ENCODE measurements at places on chromosomes 1 and 21. TPM values are rescaled to one million over a fixed set of nuclear protein-coding genes. Genes with fewer than 3 reads are reported as not detected.

GRCh38 chr1:54888080-54888733 is 1.2 kb upstream of the DHCR24 start:
- DNase-seq: peak; percentile 73
- H3K4me1 ChIP-seq: peaks cover 49% of the 10 kb centered on the region
- peaks cover 18% of the 10 kb centered on the region for H3K36me3 ChIP-seq
- no peaks in the 10 kb centered on the region for H3K27me3 ChIP-seq
- H3K27ac ChIP-seq: peak overlapping the region; percentile 79

DNA sequence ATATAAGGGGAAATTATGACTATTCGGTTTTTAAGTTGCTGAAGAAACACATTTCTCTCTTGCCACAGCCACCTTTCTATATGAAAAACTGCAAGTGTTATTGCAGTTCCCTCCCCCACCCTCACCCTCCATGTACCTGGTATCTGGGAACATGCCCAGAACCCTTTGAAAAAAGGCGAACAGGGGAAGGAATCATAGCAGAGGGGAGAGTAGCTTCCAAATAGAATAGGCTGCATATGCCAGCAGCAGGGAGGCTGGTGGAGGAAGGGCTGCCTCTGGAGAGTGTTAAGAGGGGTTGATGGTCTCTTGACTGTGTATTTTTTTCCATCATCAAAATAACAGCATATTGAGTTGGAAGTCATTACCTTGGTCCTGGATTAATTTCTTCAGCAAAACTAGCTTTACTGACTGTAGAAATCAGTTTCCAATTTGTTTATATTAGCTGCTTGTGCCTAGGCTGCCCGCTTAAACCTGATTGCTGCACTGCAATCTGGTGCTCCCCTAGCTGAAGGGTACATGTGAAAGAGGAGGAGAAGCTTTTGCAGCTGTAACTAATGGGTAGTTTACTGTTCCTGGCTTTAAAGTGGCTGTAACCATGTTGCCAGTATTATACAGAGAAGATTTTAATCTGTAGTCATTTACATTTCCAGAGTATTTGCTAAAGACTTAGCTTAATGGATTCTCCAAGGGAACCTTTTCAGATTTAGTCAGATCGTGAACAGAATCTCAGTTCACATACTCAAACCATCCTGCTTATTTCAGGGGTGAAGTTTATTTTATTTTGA is 22.7 kb downstream of the AHCYL1 start:
- no peak overlapping the region for H3K4me3 ChIP-seq
- H3K27ac ChIP-seq: no peak overlapping the region
- peaks cover 51% of the 10 kb centered on the region for H3K4me1 ChIP-seq
- no peaks in the 10 kb centered on the region for H3K27me3 ChIP-seq
- no peak for DNase-seq
- H3K36me3 ChIP-seq: peaks cover 59% of the 10 kb centered on the region

GRCh38 chr1:45924736-45925135 is 121.3 kb downstream of the MAST2 start:
- H3K36me3 ChIP-seq: no peaks in the 10 kb centered on the region
- H3K27me3 ChIP-seq: no peaks in the 10 kb centered on the region
- peaks cover 23% of the 10 kb centered on the region for H3K4me1 ChIP-seq
- no peak overlapping the region for H3K27ac ChIP-seq
- peak; percentile 90 for DNase-seq

DNA sequence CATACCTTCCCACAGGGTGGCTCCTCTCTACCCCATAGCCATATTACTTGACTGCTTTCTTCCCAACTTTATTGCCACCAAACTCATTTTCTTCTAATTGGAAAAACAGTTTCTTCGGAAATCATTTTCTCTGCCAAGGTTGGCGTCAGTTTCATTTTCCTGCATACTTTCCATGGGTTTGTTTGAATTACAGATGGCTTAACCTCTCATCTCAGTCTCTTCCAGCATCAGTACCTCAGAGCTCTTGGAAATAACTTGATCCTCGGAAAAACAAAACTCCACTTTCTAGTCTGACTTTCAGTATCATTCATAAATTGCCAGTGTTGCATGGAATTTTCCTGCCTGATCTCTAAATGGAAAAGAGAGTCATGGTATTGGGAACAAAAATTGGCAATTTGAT is 20.3 kb upstream of the PRDM2 start:
- H3K36me3 ChIP-seq: no peaks in the 10 kb centered on the region
- no peak for DNase-seq
- no peaks in the 10 kb centered on the region for H3K27me3 ChIP-seq
- no peak overlapping the region for H3K27ac ChIP-seq

GRCh38 chr21:38984982-38985567 is 179.3 kb downstream of the ETS2 start:
- no peak overlapping the region for H3K4me3 ChIP-seq
- H3K4me1 ChIP-seq: peaks cover 1% of the 10 kb centered on the region
- H3K27ac ChIP-seq: no peak overlapping the region
- no peak for DNase-seq
- H3K36me3 ChIP-seq: no peaks in the 10 kb centered on the region
- H3K27me3 ChIP-seq: no peaks in the 10 kb centered on the region

GRCh38 chr21:34670220-34670961 is 1.6 kb downstream of the CLIC6 start:
- no peaks in the 10 kb centered on the region for H3K36me3 ChIP-seq
- H3K27me3 ChIP-seq: peaks cover 22% of the 10 kb centered on the region
- H3K27ac ChIP-seq: no peak overlapping the region

DNA sequence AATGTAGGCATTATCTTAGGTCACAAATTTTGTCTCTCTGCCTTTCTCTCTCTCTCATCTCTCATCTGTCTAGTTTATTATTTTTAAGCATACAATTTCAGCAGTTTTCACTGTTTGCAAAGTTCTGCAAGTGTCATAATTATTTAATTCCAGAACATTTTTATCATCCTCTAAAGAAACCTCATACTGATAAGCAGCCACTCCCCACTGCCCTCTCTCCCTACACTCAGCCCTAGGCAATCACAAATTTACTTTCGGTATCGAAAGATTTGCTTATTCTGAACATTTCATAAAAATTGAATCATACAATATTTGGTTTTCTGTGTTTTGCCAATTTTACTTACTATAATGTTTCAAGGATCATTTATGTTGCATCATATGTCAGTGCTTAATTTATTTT is 16.6 kb downstream of the OR6Y1 start:
- H3K36me3 ChIP-seq: no peaks in the 10 kb centered on the region
- H3K27ac ChIP-seq: no peak overlapping the region
- no peaks in the 10 kb centered on the region for H3K4me1 ChIP-seq
- no peak for DNase-seq

GRCh38 chr1:228206582-228207351 is 1.1 kb upstream of the OBSCN start:
- peaks cover 9% of the 10 kb centered on the region for H3K4me1 ChIP-seq
- H3K36me3 ChIP-seq: no peaks in the 10 kb centered on the region
- no peaks in the 10 kb centered on the region for H3K27me3 ChIP-seq
- no peak overlapping the region for H3K27ac ChIP-seq

GRCh38 chr1:173410133-173410793 is 66.9 kb upstream of the PRDX6 start:
- H3K4me1 ChIP-seq: peaks cover 20% of the 10 kb centered on the region
- no peak overlapping the region for H3K4me3 ChIP-seq

DNA sequence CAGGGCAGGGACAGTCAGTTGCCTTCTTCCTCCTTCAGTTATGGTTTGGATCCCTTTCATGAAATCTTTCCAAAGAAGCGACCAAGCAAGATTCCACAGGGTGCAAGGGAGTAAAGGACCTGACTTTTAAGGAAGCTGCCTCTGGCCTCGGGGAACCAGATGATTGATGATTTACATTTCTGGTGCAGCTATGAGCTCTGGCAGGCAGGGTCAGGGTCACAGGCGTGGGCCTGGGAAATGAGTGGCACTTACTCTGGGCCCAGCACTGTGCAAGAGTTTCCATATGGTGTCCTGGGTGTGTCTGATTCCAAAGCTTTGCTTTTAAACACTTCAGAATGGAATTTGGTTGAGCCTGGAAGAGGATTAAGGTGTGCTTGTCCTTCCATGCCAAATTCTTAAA is 7.2 kb upstream of the CRABP2 start:
- peak overlapping the region; percentile 75 for H3K27ac ChIP-seq
- H3K4me1 ChIP-seq: peaks cover 51% of the 10 kb centered on the region
- H3K4me3 ChIP-seq: no peak overlapping the region
- no peaks in the 10 kb centered on the region for H3K36me3 ChIP-seq

- DNase-seq: peak; percentile 42
- H3K27ac ChIP-seq: no peak overlapping the region
- H3K4me3 ChIP-seq: no peak overlapping the region
- H3K36me3 ChIP-seq: no peaks in the 10 kb centered on the region
- H3K4me1 ChIP-seq: peaks cover 13% of the 10 kb centered on the region
These were observed 217.4 kb upstream of the KCNK2 start for GRCh38 chr1:214864896-214865688.

- DNase-seq: no peak
- no peaks in the 10 kb centered on the region for H3K36me3 ChIP-seq
These were observed 155.7 kb downstream of the ADSS2 start for GRCh38 chr1:244296003-244296402.

DNA sequence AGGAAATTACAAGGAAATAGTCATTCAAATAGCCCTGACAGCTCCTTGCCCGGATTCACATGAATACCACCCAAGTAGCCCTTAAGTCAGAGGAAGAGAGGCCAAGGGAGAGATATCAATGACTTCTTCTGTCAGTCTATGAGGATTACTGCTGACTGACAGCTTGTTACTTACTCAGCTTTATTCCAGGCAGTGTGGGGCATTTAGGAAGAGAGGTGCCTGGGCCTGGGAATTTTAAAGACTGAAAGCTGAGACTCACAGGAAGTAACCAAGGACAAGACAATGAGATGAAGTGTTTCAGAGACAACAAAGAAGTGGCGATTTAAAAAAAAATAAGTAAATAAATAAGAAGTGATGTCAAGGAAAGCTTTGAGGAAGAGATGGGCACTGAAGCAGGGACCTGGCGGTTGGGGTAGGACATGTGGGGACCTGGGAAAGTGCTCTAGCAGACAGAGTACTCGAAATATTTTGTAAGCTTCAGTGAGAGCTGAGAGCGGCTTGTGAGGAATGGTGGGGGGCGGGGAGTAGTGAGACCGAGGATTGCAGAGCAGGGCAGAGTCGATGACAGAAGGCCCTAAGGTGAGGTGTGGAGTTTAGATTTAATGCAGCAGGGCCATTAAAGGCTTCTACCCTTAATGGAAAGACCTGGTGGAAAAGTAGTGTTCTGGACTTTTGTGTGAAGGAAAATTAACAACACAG is 58.9 kb downstream of the ST3GAL3 start:
- DNase-seq: no peak
- no peak overlapping the region for H3K4me3 ChIP-seq
- H3K4me1 ChIP-seq: peaks cover 8% of the 10 kb centered on the region
- no peak overlapping the region for H3K27ac ChIP-seq
- H3K36me3 ChIP-seq: no peaks in the 10 kb centered on the region

GRCh38 chr1:7755448-7755847 is 15.6 kb upstream of the VAMP3 start:
- no peak overlapping the region for H3K4me3 ChIP-seq
- H3K4me1 ChIP-seq: no peaks in the 10 kb centered on the region
- H3K27me3 ChIP-seq: peaks cover 18% of the 10 kb centered on the region
- no peak overlapping the region for H3K27ac ChIP-seq

DNA sequence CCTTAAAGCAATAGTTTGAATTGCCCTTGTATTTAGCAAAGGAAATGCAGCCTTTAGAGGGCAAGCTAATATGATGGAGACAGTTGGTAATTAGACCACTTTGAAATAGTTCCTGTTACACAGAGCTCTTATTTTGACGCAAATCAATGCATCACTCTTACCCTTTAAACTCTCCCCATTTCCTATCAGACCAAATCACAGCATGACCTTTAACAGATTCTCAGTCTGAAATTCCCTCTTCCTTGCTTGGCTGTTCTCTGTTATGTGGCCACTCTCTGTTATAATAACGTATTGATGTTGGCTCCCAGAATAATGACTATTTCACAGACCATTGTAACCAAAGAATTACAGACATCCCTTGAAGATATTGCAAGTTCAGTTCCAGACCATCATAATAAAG is 66.9 kb upstream of the NGF start:
- no peaks in the 10 kb centered on the region for H3K4me1 ChIP-seq
- no peak overlapping the region for H3K4me3 ChIP-seq
- no peaks in the 10 kb centered on the region for H3K36me3 ChIP-seq
- no peak overlapping the region for H3K27ac ChIP-seq
- DNase-seq: no peak

DNA sequence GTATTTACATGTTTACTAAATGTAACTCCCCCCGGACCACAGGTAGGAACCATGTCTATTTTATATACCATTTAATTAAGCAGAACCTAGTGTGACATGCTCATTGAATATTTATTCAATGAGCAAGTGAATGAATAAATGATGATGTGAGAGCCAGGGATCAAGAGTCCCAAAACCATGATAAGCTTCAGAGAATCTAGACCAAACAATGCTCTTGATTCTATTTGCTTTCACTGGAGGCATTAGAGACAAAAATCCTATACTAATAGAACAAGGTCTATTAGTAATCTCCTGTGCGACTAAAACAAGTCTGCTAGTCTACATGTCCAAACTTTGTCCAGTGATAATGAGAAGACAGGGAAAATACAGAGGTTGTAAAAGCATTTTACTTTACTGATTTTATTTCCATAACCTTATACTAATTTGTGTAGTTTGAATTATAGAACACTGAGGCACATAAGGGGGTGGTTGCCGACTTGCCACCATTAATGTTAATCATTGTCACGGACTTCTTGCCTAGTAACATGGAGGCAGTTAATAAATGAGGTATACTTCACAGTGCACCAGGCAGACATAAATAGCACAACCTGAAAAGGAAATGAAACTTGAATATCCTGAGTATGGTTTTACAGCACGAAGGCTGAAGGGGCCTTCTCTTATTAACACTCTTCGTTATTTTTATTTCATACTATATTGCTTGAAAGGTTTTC is 69.8 kb downstream of the TBX15 start:
- H3K27me3 ChIP-seq: peaks cover 34% of the 10 kb centered on the region
- H3K4me1 ChIP-seq: no peaks in the 10 kb centered on the region
- H3K4me3 ChIP-seq: no peak overlapping the region

GRCh38 chr1:215651867-215652266 is 84.8 kb downstream of the KCTD3 start:
- H3K36me3 ChIP-seq: no peaks in the 10 kb centered on the region
- no peaks in the 10 kb centered on the region for H3K4me1 ChIP-seq
- no peak for DNase-seq
- no peaks in the 10 kb centered on the region for H3K27me3 ChIP-seq

GRCh38 chr1:65493802-65494201 is 73.3 kb downstream of the LEPR start:
- no peaks in the 10 kb centered on the region for H3K36me3 ChIP-seq
- DNase-seq: no peak
- H3K27me3 ChIP-seq: no peaks in the 10 kb centered on the region
- no peak overlapping the region for H3K27ac ChIP-seq

GRCh38 chr1:41341772-41342562 is 19.3 kb upstream of the FOXO6 start:
- H3K36me3 ChIP-seq: no peaks in the 10 kb centered on the region
- peak; percentile 59 for DNase-seq
- H3K27me3 ChIP-seq: no peaks in the 10 kb centered on the region

GRCh38 chr1:26281971-26282370 is 2.1 kb downstream of the SH3BGRL3 start:
- H3K27me3 ChIP-seq: no peaks in the 10 kb centered on the region
- no peak for DNase-seq
- H3K36me3 ChIP-seq: peaks cover 8% of the 10 kb centered on the region
- no peak overlapping the region for H3K4me3 ChIP-seq
- peaks cover 41% of the 10 kb centered on the region for H3K4me1 ChIP-seq

The SLC22A15 gene
- total RNA-seq: 1.8 TPM

The WRAP73 gene
- total RNA-seq: 23.8 TPM

The KIFAP3 gene
- total RNA-seq: 13.5 TPM

The NECTIN4 gene
- 9.0 TPM for total RNA-seq

The TRAPPC3 gene
- total RNA-seq: 112 TPM

The S100A7A gene
- total RNA-seq: not detected

The TRAF3IP3 gene
- not detected for total RNA-seq

The HSD3B1 gene
- total RNA-seq: not detected

The SMCP gene
- not detected for total RNA-seq

The BNIPL gene
- 3.0 TPM for total RNA-seq
